Hindlimb muscle (tissue), 1 donor: ENCODE measurements at places on chromosomes 4 and X.

DNA sequence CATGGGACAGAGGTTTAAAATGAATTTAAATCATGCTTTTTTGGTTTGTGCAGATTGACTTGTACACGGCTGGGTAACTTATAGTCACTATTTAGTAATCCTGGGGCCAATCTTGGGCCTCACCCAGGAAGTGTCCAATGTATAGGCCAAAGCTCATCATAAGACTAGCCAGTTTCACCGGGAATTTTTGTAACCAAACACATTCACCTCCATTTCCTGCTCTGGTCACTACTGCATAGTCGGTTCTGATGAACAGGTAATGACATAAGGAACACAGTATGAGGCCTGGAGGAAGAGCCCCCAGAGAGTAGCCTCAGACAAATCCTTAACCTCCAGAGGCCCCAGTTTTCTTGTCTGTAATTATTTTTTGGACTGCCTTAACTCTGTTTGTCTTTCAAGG, 81.9 kb downstream of the HPRT1 start:
- DNase-seq, result no peak

DNA sequence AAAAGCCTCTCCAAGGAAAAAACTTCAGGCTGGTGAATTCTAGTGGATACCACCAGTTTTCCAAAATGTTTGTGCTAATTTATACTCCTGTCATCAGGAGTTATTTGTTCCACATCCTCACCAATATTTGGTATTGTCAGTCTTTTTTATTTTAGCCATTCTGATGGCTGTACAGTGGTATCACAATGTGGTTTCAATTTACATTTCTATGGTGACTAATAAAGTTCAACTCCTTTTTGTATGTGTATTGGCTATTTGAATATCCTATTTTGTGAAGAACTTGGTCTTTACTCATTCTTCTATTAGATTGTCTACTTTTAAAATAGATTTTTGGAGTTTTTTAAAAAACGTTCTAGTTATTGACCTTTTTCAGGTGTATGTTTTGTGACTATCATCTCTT, 33.0 kb upstream of the FRAS1 start:
- no peak for DNase-seq

DNA sequence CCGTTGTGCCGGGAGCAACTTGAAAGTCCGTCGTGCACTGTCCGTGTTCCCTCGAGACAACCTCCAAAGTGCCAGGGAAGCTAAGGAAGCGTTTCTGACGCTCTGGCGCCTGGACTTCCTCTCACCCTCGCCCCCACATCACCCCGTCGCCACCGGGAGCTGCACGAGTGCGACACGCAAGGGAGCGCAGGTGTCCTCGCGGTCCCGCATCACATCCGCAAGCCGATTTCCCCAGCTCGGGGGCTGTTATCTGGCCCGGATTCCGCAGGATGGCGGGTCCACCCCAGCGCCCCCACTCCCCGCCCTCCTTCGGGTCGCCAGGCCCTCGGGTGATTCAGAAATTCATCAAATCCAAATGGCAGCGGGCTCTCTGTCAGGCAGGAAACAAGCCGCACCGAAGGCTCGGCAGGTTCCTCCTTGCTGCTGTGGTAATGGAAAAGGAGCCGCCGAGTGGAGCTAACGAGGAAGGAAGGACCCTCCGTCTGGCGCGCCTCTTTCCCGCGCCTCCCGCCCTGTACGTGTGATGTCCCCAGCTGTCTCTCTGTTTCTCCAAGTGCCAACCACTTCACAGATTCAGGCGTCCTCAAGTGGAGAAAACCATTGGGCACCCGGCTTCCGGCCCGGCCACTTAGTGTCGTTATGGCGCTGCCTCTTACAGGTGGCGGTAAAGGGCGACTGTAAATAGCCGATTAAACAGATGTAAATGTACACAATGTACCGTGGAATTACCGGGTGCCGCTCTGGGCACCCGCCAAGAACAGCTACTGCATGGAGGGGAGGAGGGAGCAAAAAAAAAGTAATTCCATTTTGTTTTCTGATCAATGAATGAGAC, 921 bp upstream of the SETD7 start:
- DNase-seq, result peak; percentile 71

GRCh38 chrX:154032653-154033052, 13.0 kb upstream of the IRAK1 start:
- DNase-seq, result no peak

- DNase-seq, result no peak
Measured at GRCh38 chrX:10979956-10980355, 131.2 kb upstream of the HCCS start.

DNA sequence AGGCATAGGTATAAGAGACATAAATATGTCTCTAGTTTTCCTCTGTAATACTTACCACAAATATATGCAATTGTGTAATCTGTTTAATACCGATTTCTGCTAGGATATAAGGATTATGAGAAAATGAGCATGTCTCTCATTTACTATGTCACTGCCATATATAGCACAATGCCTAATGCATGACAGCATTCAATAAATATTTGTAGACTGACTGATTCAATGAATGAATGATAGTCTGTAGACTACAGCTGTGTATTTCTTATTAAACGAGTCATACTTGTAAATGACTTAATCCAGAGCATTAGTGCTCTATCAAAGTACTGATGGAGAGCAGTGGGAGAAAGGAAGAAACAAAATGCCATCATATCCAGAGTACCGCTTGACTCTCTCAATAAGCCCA, 175.6 kb downstream of the PPP3CA start:
- no peak for DNase-seq

DNA sequence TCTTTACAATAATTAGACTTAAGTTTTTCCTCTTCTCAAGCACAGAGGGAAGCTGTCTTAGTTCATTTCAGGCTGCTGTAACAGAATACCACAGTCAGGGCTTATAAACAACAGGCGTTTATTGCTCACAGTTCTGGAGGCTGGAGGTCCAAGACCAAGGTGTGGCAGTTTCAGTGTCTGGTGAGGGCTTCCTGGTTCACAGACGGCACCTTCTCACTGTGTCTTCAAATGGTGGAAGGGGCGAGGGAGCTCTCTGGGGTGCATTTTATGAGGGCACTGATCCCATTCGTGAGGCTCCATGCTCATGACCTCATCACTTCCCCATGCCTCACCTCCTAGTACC, 115.7 kb upstream of the MXRA5 start:
- no peak for DNase-seq

DNA sequence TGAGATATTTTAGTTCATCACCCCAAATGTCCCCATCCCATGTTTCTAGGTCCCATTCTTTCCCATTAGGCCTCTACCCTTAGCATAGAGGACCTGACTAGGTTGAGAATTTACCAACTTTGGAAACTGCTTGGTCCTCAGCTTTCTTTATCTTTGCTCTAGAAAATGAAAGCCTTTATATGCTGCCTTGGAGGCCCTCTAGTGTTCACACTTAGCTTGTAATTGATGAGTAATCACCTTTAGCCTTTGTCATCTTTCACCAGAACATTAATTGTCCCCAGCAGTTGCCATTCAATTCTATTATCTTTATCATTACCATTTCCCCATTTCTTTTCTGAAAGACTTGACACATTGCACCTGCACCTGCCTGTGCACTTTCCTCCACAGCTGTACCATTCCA, 589.2 kb upstream of the NR3C2 start:
- no peak for DNase-seq

DNA sequence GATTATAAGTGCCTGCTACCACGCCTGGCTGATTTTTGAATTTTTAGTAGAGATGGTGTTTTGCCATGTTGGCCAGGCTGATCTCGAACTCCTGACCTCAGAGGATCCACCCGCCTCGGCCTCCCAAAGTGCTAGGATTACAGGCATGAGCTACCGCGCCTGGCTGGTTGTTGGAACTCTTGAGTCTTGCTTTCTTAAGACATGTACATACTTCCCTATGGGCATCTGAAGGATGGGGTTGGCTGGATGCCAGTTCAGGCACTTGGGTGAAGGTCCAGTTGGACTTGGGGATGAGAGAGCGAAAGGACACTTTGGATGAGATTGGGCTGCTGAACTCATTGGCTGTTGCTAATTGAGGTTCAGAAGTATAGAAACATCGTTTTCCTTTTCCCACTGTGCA, 40.5 kb downstream of the ATG4A start:
- no peak for DNase-seq

- DNase-seq, result no peak
Measured at GRCh38 chr4:57443787-57444186, 333.6 kb upstream of the IGFBP7 start.

- no peak for DNase-seq
Measured at GRCh38 chrX:131791608-131792355, 231.3 kb upstream of the STK26 start.

DNA sequence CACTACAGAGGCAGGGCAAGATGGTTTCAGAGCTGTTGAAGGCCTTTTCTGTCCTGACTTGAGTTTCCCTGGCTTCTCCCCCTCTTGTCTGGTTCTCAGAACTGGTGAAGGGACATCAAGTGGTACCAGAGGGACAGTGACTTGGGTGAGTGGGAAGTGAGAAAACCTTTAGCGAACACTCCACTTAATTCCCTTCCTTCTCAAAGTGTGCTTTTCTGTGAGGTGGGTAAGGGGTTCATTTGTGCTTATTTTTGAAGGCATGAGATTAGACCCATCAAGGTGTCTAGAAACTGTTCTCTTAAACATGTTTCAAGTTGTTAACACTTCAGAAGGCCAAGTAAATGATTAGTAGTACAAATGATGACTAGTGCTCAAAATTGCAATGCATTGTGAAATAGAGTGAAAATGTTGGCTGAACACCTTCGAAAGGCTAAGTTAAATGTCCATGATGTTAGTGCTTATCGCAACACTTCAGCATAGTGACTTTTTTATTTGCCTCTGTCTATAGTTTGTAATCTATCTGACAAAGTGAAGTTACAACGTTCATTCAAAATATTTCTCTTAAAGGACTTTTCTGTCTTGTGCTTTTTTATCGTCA, 2.8 kb downstream of the AREG start:
- DNase-seq, result no peak

GRCh38 chr4:121738780-121739535, 26.0 kb downstream of the SMIM43 start:
- no peak for DNase-seq

GRCh38 chr4:85024671-85025070, 58.2 kb upstream of the WDFY3 start:
- no peak for DNase-seq

- no peak for DNase-seq
Measured at GRCh38 chrX:145856181-145856580, 38.6 kb downstream of the SLITRK2 start.

GRCh38 chrX:36963852-36964251, 44.3 kb upstream of the FAM47C start:
- DNase-seq, result no peak

DNA sequence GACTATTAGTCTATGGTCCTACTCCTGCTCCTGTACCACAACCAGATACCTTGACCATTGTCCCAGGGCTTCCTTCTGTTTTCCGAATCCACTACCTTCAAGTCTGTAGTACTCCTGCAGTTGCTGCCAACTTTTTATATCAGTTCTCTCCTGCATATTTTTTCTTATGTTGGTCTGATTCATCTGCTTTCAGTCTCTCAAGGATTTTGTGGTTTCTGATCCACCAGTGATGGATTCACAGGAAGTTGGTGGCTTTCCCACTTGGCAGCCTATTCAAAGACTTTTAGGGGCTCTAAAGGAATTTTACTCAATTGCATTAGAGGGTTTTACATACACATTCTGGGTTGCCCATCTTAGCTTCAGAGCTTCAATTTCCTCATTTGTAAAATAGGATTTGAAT, 23.6 kb downstream of the KIF4A start:
- no peak for DNase-seq

GRCh38 chrX:136057567-136057966, 72.3 kb downstream of the SLC9A6 start:
- DNase-seq, result no peak

DNA sequence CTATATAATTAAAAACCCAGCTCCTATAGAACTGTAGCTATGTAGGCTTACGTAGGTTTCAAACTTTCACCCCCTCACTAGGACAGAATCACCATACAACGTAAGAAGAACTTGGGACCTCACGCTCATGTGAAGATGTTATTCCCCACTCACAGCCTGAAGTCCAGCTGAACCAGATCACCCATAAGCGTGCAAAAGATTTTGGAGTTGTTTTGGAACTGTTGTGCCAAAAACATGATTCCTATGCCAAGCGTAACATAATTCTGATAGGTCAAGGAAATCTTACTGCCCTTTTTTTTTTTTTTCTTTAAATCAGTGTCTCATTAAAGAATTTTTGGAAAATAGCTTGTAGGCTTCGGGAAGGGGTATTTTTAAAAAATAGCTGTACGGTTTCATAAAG, 57.0 kb downstream of the LCORL start:
- peak; percentile 5 for DNase-seq

DNA sequence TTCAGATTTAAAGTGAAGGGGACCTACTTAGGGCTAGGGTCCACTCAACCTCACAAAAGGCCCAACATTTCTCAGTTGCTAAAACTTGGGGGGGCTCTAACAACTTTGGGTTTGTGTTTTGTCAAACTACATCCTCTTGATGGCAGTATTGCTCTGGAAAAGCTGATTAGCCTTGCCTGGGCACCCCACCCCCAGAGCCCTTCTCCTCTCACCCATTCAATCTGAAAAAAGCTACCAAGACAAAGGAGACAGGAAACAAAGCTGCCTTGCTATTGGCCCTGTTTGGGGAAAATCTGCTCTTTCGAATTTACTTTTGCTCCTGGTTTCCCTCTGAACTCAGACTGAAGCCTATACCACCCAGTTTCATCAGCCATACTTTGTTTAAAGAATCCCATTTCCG, 195.2 kb upstream of the STK26 start:
- DNase-seq, result no peak

DNA sequence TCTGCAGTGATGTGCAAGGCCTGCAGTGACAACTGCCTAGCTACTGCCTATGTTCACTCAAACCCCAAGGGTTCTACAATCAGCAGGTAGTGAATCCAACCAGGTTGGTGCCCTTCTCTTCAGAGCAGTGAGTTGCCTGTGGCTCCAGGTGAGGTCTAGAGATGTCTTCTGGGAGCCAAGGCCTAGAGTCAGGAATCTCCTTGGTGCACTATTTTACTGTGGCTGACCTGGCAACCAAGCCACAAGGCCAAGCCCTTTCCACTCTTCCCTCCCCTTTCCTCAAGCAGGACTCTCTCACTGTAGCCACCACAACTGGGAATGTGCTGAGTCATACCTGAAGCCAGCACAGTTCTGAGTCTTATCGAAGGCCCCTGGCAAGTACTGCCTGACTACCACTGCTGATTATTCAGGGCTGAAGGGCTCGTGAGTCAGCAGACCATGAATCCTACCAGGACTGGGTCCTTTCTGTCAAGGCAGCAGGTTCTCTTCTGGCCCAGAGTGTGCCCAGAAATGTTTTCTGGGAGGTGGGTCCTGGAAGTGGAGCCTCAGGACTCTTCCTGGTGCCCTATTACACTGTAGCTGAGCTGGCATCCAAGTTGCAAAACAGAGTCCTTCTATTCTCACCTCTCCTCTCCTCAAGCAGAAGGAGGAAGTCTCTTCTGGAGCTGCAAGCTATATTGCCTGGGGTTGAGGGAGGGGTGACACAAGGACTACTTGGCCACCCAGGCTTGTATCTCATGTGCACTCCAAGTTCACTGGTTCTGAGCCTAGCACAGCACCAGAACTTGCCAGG, 111.6 kb downstream of the BTC start:
- DNase-seq, result no peak

- no peak for DNase-seq
Measured at GRCh38 chrX:267771-268261, 13.4 kb upstream of the PLCXD1 start.
